Bronchus fibroblast of lung (primary cell): ENCODE measurements at places on chromosomes 4 and X. TPM values are rescaled to one million over a fixed set of nuclear protein-coding genes. Genes with fewer than 3 reads are reported as not detected.

Gene SRPK3
- total RNA-seq, result 0.59 and 0.84 TPM in 2 replicates

Gene GAGE12H
- not detected in 2 replicates for total RNA-seq

Gene MAD2L1
- 23.5 and 27.2 TPM in 2 replicates for total RNA-seq

Gene FBXW7
- 7.6 and 10.6 TPM in 2 replicates for total RNA-seq

Gene CFP
- total RNA-seq, result under 0.01 and 0.15 TPM in 2 replicates

Gene NLGN4X
- 0.17 TPM in 1 of 2 replicates, not detected in the other for total RNA-seq

Gene SMARCA5
- 22.9 and 25.1 TPM in 2 replicates for total RNA-seq
